D721Med (cell line): ENCODE measurements at places on chromosomes 6 and 20.

- no peak for DNase-seq
Measured at GRCh38 chr6:80343511-80343910, 237.0 kb downstream of the BCKDHB start.

- DNase-seq = no peak
Measured at GRCh38 chr6:12394170-12394569, 104.0 kb downstream of the EDN1 start.

DNA sequence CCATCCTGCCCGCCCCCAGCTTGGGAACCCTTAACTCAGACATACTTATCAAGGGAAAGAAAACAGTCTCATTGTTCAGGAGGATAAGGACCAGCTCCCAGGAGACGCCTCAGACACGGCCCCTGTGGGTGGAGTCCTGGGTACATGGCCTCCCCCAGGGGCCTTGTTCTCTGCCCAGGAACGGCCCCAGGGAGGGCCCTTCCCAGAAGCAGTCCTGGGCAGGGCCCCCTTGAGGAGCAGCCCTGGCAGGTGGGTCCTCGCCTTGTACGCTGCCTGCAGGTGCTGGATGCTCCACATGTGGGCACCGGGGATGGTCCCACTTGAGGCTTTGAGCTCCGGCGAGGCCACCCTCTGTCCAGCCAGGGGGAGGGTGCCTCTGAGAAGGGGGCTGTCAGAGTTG, 4.5 kb upstream of the GATA5 start:
- DNase-seq = no peak

- DNase-seq = no peak
Measured at GRCh38 chr6:170294298-170294730, 3.4 kb upstream of the DLL1 start.

DNA sequence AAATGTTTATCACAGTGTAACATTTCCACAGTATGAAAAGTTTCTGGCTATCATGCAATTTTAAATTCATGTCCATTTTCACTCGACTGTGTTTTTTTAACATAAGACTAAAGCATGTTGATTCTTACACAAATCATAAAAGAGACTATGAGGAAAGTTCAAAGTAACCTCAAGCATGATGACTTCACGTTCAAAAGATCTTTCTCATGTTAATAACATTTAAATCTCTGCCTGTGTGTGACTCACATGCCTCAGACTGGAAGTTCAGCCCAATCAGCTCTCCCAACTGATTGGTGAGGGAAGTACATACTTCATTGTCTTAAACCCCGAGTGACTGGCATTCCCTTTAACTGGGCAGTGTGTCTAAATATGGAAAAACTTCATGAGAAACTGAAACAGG, 37.4 kb downstream of the ATXN1 start:
- no peak for DNase-seq

DNA sequence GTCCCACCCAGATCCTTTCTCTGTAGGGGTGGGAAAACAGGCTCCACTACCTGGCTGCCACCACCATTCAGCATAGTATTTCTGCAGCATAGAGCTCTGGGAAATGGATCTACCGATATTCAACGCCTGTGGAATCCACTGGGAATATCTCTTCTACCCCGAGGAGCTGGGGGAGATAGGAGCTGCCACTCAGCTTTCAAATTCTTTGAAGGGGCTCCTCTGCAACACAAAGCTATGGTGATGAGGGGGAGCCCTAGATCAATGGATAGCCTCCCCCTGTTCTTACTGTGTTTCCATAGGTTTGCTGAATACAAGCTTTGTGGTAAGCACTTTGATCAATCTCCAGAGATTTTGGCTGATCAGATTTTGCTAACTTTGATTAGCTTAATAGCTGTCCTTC, 12.9 kb downstream of the FAM50B start:
- no peak for DNase-seq
